ENCODE measurements at places on chromosomes 13 and 19. TPM values are rescaled to one million over a fixed set of nuclear protein-coding genes. Genes with fewer than 3 reads are reported as not detected.

Gene HSH2D
- total RNA-seq, result not detected

Gene WTIP
- 39.5 TPM for total RNA-seq

Gene IRGC
- not detected for total RNA-seq

Gene LILRB1
- not detected for total RNA-seq

Gene ZNF829
- total RNA-seq, result 4.3 TPM

Gene ZNF888
- total RNA-seq, result 6.6 TPM

Gene AP1M1
- 118 TPM for total RNA-seq

- DNase-seq, result no peak
These were observed 4.6 kb downstream of the ECH1 start for GRCh38 chr19:38826856-38827551.

DNA sequence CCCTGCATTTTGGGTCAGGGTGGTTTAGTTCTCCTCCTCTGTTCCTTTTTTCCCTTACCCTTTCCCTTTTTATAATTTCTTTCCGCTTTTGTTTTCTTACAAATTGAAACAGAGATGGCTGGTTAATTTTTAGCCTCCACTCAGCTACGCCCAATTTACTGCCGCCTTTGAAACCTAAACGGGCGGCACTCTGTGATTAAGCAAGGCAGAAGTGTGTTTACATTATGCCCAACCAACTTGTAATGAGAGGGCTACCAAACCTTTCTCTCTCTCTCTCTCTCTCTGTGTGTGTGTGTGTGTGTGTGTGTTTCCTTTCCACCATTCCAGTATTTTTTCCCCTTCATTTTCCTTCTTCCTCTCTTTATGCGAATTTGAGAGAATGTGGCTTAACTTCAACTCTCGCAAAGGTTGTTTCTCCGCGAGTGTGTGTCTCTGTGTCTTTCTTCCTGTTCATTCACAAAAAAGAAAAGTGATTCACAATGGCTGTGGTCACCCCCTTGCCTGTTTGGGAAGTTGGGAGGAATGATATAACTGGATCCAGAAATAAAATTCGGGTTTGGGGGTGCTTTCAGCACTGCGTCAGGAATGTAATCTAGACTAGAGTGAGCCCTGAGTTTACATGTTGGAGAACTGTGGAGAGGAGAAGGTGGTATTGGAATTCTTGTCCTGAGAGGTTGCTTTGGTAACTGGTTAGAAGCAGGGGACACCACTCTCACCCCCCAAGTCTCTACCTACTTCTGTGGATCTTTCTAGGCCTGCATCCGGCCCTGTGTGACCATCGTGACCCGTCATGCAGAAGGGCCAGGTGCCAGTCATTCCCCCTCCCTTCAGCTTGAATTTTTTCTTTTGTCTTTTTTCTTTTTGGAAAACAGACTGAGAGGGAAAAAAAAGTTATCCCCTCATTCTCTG is 31.4 kb downstream of the NFIX start:
- DNase-seq, result peak; percentile 62

GRCh38 chr19:57002710-57003109 is 117.1 kb upstream of the USP29 start:
- DNase-seq, result no peak

DNA sequence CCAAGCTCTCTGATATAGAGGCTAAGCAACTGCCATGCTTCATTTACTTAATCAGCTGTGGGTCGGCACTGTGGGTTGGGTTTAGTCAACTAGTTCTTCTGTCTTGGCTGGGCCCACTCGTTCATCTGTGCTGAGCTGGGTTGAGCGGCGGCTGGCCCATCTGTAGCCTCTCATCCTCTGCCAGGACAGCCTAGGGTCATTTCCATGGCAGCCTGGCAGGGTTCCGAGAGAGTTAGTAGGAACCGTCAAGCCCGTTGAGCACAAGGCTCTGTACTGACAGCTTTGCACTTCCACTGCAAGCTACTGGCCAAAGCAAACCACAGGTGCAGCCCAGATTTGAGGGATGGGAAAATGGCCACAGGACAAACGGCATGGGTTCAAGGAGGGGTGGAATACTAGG is 6.6 kb upstream of the ZNF835 start:
- DNase-seq, result no peak

DNA sequence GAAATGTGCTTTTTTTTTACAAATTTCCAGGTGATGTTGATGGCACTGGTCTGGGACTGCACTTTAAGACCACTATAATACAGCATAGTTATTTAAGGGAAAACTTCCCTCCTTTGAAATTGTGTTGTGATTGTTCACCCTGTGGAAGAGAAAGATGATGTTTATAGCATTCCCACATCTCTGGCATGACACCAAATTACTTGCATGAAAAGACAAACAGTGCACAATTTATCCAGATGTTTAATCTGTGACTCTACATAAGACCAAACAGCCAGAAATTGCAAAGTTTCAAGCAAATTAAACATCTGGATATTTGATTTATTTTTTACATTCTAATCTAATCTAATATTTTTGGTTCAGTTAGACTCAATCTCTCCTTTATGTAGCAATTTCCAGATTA is 51.6 kb downstream of the UFM1 start:
- no peak for DNase-seq

DNA sequence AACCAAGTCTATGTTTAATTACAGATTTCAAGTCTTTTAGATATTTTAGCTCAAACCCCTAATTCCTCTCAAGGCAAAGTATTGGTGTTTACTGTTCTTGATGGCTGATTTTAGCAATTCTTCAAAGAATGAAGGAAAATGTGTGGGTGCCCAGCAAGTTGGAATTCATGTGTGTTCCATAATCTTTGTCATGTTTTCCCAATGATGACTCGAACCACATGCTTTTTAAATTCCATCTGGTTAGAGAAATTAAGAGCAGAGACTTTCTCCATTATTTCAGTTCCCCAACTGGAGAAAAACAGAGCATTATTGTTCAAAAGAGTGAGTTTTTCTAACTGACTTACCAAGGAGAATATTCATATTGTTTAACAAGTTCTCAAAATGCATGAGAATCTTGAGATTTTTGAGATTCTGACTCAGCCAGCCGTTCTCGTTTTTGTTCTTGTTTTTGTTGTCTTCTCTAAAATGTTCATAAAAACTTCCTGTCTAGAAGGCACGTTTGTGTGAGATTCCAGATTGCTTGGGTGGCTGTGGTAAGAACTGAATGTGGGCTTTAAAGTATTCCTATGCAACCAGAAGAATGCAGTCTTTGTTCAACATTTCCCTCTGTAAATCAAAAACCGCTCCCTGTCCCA is 404.7 kb downstream of the IRS2 start:
- DNase-seq, result peak; percentile 26

DNA sequence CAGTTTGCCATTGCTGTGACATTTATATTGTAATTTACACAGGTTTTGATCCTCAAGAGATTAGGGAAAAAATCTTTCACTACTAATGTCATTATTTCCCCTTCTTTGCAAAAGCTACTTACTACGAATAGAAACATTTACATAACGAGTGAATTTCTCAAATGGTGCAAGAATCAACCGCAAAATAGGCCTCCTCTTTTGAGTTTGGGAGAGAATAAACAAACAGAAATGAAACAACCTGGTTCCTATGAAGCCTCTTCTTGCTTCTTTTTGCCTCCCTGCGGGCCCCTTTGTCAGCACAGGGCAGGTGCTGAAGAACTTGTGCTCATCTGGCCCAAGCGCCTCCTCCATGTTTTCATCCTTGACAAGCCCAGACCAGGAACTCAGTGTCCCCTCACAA is 10.1 kb upstream of the GJA3 start:
- DNase-seq, result no peak

DNA sequence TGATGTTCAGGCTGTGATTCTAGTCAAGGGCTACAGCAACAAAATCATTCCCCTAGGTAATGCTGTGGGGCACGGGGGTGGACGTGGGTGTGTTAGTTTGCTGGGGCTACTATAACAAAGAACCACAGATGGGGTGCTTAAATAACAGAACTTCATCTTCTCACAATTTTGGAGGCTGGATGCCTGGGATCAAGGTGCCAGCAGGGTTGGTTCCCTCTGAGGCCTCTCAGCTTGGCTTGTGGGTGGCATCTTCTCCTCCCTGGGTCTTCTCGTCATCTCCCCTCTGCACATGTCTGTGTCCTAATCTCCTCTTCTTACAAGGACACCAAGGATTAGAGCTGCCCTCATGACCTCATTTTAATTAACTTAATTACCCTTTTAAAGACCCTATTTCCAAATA is 114.9 kb downstream of the ESD start:
- DNase-seq, result no peak

GRCh38 chr13:47337781-47338507 is 441.1 kb upstream of the HTR2A start:
- DNase-seq, result peak; percentile 29

- DNase-seq, result no peak
These were observed 28.6 kb downstream of the BICRA start for GRCh38 chr19:47637550-47637949.

- no peak for DNase-seq
These were observed 30.2 kb upstream of the CCNE1 start for GRCh38 chr19:29781386-29782259.

DNA sequence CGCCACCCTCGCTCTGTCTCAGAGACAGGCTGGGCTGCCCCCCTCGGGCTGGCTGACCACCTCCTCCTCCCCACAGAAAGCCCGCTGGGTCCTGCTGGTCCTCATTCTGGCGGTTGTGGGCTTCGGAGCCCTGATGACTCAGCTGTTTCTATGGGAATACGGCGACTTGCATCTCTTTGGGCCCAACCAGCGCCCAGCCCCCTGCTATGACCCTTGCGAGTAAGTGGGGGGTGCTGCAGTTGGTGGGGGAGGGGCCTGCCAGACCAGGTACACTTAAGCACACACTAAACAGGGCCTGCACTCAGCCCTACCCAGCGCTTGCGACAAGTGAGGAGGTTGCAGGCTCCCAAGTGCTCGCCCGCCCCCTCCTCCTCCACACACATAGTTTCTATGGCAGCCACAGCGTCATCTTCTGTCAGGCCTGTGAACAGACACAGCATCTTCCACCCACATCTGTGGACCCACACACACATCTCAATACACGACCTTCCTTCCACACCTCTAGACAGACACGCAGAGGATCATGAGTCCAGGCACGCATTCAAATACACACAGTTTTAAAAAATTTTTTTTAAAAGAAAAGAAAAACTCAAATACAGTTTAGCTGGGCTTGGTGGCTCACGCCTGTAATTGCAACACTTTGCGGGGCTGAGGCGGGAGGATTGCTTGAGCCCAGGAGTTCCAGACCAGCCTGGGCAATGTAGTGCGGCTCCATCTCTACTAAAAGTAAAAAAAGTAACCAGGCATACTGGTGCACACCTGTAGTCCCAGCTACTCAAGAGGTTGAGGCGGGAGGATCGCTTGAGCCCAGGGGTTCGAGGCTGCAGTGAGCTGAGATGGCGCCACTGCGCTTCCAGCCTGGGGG is 18.4 kb downstream of the PLD3 start:
- no peak for DNase-seq

GRCh38 chr13:106445996-106446395 is 89.5 kb downstream of the EFNB2 start:
- no peak for DNase-seq

GRCh38 chr13:78816592-78816991 is 157.6 kb upstream of the OBI1 start:
- no peak for DNase-seq

- no peak for DNase-seq
These were observed 25.4 kb upstream of the SEMA6B start for GRCh38 chr19:4584670-4585460.

DNA sequence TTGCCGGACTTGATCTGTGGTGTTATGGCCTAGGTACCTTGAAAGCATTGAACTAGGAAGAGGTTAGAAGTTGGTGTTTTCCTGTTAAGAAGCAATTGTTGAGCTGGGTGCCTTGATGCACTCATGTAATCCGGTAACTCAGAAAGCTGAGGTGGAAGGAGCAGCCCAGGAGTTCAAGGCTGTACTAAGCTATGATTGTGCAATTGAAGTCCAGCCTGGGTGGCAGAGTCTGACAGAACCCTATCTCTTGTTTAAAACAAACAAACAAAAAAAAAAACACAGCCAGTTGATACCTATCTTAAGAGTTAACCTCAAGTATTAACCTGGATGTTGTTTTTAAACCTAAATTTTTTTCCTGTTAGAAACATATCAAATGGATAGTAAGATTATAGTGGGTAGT is 19.3 kb downstream of the SAFB start:
- DNase-seq, result no peak

GRCh38 chr13:29954082-29955028 is 103.9 kb upstream of the UBL3 start:
- no peak for DNase-seq

GRCh38 chr13:112952759-112953551 is 16.1 kb upstream of the MCF2L start:
- DNase-seq, result no peak

DNA sequence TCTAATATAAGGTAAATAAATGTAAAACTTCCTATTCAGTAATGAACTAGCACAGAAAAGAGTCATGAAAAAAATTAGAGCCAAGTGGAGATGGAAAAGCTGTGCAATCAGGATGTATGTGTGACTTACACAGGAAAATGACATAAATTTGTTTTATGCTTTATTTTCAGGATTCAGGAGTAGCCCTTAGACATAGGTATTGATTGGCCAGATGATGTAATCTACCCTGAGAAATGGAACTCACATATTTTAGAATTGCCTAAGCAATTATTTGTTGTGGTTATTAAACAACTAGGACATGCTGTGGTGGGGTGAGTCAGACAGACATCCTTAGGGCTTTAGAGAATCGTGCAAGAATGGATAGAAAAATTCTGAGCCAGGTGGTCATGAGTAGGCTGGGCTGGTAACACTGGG is 110.6 kb downstream of the PCDH9 start:
- DNase-seq, result no peak

DNA sequence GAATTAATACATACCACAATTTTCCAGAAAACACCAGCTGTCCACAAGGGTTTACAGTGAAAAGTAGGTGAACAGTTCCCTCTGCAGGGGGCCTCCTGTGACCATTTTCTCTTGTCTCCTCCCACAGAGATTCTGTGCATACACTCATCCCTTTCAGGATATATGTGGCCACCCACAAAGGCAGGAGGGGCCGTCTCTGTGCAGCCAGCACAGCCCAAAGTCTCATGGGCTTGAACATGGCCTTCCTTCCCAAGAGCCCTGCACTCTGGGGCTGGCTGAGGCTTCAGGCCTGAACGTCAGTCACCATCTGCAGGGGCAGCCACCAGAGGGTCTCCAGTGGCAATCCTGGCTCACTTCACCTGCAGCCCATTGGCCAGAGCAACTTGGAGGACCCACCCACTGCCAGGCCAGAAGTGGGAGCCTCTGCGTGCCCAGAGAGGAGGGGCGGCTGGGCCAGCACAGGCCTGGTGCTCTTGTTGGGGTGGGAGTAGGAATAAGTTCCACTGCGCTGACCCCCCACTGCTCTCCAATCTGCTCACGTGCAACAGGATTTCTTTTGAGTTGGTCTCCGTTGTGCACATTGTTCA is 25.1 kb downstream of the TMEM161A start:
- DNase-seq, result peak; percentile 30

DNA sequence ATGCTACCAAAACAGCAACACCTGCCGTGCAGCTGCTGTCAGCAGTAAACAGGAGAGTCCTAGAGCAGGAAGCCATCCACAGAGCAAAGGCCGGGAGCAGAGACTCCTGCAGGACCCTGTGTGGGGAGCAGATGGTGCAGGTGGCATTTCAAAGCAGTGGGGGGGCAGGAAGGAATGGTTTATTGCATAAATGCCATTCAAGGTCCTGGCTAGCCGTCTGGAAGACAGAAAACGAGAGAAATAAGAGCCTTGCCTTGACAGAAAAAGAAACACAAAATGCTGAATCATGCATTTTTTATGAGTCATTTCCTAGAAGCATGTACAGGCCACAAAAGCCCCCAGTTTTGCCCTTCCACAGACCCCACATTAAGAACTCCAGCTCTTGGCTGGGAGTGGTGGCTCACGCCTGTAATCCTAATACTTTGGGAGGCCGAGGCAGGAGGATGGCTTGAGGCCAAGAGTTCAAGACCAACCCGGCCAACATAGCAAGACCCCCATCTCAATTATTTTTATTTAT is 5.4 kb downstream of the RSPH6A start:
- peak; percentile 72 for DNase-seq

- no peak for DNase-seq
These were observed 658.4 kb downstream of the UQCRFS1 start for GRCh38 chr19:28554321-28555091.

Measured in A172 (cell line).